ENCODE measurements at places on chromosomes 1 and 21.

GRCh38 chr1:165383067-165383466 is 26.6 kb upstream of the LMX1A start:
- DNase-seq: no peak

DNA sequence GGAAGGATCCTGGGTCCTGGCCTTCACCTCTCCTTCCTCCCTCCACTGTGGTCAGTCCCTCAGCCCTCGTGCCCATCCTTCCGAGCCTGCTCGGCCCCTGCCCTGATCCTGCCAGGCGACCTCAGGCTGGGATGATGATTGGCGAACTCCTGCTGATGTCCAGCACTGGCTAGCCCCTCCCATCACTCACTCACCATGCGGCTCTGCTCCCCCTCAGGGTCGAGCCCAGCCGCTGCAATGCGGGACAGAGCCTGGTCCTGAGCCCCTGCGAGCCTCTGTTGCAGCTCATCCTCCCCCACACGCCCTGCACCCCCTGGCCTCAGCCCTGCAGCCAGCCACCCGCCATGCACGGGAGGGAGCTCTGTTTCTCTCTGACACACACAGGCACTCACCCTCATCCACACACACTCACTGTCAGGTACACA is 100.2 kb downstream of the DMRTB1 start:
- peak; percentile 57 for DNase-seq

DNA sequence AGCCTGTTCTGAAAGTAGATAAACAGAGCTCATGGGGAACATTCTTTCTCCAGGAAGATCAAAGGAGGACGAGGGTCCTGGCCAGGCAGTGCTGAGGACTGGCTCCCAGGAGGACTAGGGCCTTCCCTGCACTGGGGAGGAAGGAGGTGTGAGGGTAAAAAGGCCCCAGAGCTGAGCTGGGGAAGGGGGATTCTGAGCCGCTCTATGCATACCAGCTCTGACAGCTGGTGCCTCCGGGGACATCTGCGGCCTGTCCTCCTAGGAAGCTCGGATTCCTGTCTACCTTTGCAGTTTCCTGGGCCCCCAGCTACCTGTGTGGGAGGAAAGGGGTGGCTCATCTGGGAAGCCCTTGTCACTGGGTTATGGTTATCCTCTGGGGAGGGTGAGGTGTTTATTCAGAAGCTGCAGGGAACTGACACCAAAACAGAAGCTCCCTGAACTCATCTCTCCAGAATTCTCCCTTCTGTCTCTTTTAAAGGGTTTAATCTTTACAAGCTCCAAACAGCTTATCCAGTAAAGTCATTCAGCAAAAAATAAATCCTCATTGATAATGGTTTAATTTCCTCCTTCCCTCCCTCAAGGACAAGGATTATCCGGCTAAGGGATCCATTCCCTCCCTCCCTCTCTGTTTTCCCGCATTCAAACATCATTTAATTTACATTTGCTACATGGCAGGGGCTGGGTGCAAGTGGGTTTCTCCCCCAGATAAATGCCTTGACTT is 31.0 kb downstream of the NENF start:
- no peak for DNase-seq

- no peak for DNase-seq
Measured at GRCh38 chr1:93349231-93350135, 3.8 kb downstream of the DR1 start.

GRCh38 chr21:32886339-32886738 is 114.8 kb upstream of the PAXBP1 start:
- DNase-seq: no peak

- DNase-seq: no peak
Measured at GRCh38 chr1:54506594-54506993, 41.4 kb upstream of the ACOT11 start.

GRCh38 chr1:44941424-44942324 is 44.7 kb downstream of the EIF2B3 start:
- DNase-seq: no peak

- no peak for DNase-seq
Measured at GRCh38 chr1:151147132-151147503, 687 bp upstream of the SEMA6C start.

- DNase-seq: peak; percentile 97
Measured at GRCh38 chr1:156020293-156021092, at the start of gene SSR2. SSR2 (minus strand) TSS chr1:156020951; CDS start chr1:156020167, 784 bp downstream.

- DNase-seq: no peak
Measured at GRCh38 chr1:180571060-180571831, 12.5 kb downstream of the OVAAL start.

DNA sequence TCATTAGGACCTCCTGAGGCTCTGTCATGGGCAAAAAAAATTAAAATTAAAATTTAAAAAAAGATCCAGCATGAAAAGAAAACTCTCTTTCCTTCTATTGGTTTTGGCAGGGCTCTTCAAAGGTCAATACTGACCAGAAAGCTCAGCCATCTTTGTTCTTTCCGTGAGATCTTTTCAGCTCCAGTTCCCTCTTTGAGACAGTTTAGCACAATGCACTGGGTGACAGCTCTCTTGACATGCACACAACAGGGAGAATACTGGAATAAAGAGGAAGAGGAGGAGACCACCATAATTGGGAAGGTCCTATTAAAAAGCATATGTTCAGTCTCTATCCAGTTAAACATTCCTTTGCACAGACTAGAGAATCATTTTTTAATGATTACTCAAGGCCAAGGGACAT is 6.3 kb downstream of the LIX1L start:
- DNase-seq: no peak
